ENCODE measurements at places on chromosomes 16 and 17.

DNA sequence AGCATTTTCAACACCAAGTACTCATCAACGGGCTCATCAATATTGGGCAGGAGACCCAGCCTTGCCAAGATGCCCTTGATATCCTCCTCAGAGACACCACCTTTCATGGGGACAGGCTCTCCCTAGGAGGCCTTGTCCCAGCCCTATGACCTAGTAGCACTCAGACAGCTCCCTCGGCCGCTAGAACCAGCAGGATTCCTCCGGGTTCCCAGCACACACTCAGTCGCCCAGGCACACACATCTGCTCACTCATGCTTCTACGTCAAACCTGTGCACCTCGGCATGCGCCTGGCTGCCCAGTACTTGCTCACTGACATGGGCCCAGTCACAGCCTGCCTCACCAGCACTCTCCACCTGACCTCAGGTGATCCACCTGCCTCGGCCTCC is 17.0 kb downstream of the SRCIN1 start:
- no peak for DNase-seq

DNA sequence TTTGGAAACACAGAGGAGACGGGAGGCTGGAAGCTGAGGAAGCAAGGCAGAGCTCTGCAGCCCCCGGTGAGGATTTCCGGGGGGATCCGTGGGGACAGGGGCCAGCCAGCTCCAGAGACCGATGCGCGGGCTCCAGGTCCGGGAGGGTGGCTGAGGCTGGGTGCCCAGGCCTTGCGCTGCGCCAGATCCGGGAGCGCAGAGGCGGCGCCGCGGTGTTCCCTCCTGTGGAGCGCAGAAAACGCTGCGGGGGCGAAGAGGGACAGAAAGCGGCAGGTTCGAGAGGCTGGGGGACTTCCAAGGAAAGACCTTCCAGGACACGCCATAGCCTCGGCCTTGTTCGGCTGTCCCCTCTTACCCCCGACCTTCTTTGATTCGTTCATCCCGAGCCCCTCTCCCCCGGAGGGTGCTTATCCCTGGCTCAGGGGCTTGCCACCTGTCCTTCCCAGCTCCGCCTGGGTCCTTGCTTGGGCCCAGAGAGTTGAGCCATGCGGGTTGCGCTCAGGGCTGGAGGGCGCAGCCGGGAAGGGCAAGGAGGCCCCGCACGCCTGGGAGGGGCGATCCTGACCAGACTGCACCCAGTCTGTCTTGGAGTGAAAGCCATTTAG is 697 bp upstream of the SHISA9 start:
- DNase-seq: no peak

DNA sequence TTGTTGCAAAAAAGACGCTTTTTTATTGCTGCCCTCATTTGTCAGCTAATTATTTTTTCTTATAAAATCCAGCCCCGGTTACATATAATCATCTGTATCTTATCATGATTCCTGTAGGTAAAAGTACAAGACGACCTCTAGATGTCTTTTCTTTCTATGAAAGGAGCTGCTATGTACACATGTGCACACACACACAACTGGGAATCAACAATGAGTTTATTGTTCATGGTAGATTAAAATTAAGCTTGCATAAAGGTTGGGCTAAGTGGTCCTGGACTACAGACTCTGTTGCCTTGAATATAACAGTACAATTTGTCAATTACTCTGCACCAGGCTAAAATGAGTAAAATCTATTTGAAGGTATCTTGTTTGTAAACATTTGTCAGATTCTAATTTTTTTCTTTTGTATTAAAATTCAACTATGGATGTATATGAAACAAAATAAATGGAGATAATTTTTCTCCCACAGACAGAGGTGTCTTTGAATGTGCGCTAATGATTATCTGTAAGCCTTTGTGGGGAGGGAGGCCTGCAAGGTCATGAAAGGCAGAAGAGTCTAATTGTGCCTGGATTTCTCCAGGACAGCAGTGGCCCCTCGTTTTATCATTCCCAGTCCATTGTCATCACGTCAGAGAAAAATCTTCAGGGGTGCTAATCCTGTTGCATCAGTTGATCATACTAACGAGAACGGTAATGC is 13.4 kb downstream of the C17orf58 start:
- no peak for DNase-seq

GRCh38 chr17:4554441-4554996 is 665 bp downstream of the MYBBP1A start:
- no peak for DNase-seq

- no peak for DNase-seq
These were observed 763 bp upstream of the ACTG1 start for GRCh38 chr17:81513372-81513752.

GRCh38 chr17:50682441-50682840 is 25.3 kb downstream of the ANKRD40 start:
- no peak for DNase-seq

GRCh38 chr17:49969134-49969759 is at the start of gene DLX4:
TSS of gene DLX4 (plus strand) at chr17:49969190. CDS start at chr17:49969469, 279 bp downstream.
- DNase-seq: no peak

GRCh38 chr17:38585056-38585917 is 20.5 kb downstream of the SRCIN1 start:
- no peak for DNase-seq

DNA sequence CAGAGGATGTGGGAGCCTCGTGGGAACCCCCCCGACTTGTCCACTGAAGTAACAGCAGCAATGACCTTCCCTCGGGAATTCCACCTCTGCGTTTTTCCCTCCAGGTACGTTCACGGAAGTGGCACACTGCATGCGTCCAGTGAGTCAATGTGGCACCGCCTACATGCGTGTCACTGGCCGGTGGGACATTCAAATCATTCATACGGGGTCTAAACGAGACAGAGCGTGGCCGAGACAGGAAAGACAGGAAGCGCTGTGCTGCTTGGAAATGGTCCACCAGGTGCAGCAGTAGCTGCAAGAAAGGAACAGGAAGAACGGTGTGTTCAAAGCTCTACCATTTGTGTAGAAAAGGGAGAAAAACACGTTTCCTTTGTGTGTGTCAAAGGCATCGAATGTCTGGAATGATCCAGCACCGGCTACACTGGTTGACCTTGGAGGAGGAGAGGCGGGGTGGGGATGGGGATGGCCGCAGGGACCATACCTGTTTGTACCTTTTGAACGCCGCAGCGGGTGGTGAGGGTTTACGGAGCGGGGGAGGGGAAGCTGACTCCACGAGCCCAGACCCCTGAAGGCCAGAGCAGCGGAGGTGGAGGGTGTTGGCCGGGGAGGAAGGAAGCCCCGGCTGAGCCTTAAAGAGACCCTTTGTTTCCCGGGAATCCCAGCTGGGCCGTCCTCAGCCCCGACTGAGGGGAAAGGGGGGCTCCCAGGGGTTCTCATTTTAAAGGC is 1.7 kb upstream of the PGAP6 start:
- no peak for DNase-seq

GRCh38 chr17:66135219-66135618 is 56.7 kb downstream of the CEP112 start:
- DNase-seq: no peak

Measured in SHP77 treated with DMSO at 0.1 percent for 48 hours (cell line).